ENCODE measurements at places on chromosomes 2 and 18. TPM values are rescaled to one million over a fixed set of nuclear protein-coding genes. Genes with fewer than 3 reads are reported as not detected.
A peak's percentile ranks its signal among the peaks of the same experiment; 100 is the strongest.

- no peak for DNase-seq
Observed at GRCh38 chr18:35511428-35511827, 13.7 kb upstream of the INO80C start.

The FBLN7 gene
- 4.0 TPM for total RNA-seq

- no peak for DNase-seq
Observed at GRCh38 chr18:8999872-9000271, 102.6 kb upstream of the NDUFV2 start.

DNA sequence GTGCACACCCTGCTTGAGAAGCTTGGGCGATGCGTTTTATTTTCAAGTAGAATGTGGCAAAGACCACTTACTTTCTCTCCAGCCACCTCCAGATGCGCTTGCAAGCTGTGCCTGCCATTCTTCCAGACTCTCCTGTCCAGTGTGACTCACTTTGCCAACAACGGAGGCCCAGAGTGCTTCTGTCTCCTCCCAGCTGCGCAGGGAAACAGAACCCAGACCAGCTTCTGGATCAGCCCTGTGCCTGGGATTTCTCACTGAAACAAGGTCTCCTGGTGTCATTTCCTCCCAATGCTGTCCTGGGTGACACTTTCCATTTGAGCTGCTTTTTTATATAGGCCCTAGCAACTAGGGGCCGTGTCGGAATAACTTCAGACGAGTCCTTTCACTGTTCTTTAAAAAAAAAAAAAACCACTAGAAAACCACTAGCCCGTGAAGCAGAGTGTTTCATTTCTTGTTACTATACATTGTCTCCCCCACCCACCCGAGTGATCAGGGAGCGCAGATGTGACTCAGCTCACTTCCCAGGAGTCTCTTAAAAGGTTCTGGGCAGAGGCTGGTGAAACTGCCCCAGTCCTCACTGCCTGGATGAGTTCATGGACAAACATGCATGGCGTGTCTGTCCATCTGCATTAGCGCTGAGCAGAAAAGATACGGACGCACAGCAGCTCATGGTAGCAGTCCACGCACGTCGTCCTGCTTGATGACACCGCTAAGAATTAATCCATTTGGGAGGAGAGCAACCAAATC lies 25.3 kb upstream of the RPL31 start:
- DNase-seq: no peak

DNA sequence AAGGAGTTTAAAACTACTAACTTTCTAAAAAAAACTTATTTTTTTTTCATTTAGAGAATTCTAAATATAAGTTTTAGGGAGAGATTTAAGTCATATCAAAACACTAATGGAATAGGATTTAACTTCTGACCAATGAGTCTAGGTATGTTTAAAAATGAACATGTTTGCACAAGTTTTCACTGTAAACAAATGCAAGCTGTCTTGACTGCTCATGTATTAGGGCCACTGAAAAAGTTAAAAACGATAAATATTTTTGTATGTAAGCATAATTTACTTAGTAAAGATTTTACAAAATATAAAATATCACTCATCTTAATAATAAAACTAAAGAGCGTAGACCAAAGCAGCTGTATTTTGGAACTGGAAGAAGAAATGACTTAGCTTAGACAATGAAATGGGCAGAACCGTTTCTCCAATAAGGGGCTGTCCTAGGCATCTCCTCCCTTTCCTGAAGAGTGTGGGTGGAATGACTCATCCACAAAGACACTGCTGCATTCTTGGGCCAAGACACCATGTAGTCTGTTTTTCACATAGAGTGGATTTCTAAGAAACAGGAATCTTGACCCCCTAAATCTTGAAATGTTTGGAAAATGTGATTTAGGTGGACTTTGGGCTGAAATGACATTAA lies 118.8 kb downstream of the MEP1B start:
- no peak for DNase-seq

GRCh38 chr2:138708682-138709241 lies 71.4 kb downstream of the NXPH2 start:
- DNase-seq: peak; percentile 8

- DNase-seq: no peak
Observed at GRCh38 chr2:233713262-233713615, 532 bp downstream of the UGT1A5 start.

The VSNL1 gene
- 21.9 TPM for total RNA-seq

GRCh38 chr2:43168016-43168369 lies 58.4 kb downstream of the ZFP36L2 start:
- no peak for DNase-seq

GRCh38 chr2:112583497-112584133 lies 794 bp upstream of the CHCHD5 start:
- DNase-seq: peak; percentile 38

- DNase-seq: no peak
Observed at GRCh38 chr2:60979231-60979630, 38.3 kb upstream of the PEX13 start.

The SAG gene
- not detected for total RNA-seq

- no peak for DNase-seq
Observed at GRCh38 chr2:112926707-112927106, 15.7 kb downstream of the IL37 start.

DNA sequence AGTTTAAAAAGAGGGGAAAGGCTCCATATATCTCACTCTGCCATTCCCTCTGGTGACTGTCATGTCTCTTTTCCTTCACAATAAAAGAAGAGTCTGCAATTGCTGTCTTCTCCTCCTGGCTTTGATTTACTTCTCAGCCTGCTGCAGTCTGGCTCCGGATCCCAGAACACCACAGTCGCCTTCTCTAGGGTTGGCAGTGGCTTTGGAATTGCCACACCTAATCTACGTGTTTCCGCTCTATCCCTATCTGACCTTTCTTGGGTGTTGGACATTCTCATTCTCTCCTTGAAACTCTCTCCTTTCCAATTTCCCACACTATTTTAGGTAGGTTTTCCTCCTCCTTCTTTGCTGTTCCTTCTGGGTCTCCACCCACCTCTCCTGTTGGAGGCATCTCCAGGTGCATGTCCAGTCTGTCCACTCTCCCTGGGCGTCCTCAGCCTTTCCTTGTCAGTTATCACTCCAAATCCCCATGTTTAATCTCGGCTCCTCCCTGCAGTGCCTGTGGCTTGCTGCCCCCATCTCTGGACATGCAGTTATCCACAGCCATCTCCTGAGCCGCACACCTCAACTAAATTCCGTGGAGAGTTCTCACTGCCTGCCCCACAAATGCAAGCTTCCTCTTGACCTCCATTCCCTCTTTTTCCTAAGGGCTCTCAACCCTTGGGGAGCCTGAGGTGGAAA lies 112.8 kb downstream of the KCTD1 start:
- no peak for DNase-seq

GRCh38 chr2:13543550-13543949 lies 826.8 kb downstream of the TRIB2 start:
- no peak for DNase-seq

The TYMS gene
- 25.0 TPM for total RNA-seq

DNA sequence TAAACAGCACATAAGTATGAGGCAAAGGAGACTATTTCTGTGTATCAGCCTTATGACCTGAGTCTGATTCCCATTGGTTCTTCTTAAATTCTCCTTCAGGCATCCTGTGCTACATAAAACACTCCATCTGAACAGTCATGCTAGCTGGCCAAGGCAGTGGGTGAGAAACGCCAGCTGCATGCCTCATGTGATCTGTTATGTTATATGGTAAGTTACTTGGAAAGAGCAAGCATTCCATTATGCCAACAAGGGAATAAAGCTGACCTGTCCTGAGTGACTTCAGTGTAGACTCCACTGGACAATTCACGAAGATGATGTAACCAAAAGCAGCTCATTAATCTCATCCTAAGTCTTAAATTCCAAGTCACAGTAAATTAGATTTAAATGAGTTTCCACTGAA lies 216.5 kb upstream of the FN1 start:
- no peak for DNase-seq

DNA sequence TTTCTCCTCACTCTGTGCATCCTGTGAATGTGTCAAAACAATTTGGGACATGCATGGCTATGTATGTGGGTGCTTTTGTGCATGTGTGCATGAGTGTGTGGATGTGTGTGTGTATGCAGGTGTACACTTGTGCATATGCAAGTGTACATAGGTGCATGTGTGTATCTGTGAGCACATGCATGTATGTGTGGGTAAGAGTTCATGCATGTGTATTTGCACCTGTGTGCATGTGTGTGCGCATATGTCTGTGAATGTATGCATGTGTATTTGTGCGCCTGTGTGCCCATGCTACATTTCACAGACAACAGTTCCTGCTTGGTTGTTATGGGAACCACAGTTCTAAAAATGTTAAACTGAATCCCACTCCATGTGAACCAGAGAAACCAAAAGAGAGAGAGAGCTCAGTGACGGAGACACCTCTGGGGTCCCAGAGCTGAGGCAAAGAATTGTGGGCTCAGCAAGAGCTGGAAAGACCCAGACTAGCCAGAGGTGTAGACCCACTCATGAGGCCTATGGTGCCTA lies 1.9 kb upstream of the FBXO41 start:
- no peak for DNase-seq

The PROM2 gene
- 9.4 TPM for total RNA-seq

DNA sequence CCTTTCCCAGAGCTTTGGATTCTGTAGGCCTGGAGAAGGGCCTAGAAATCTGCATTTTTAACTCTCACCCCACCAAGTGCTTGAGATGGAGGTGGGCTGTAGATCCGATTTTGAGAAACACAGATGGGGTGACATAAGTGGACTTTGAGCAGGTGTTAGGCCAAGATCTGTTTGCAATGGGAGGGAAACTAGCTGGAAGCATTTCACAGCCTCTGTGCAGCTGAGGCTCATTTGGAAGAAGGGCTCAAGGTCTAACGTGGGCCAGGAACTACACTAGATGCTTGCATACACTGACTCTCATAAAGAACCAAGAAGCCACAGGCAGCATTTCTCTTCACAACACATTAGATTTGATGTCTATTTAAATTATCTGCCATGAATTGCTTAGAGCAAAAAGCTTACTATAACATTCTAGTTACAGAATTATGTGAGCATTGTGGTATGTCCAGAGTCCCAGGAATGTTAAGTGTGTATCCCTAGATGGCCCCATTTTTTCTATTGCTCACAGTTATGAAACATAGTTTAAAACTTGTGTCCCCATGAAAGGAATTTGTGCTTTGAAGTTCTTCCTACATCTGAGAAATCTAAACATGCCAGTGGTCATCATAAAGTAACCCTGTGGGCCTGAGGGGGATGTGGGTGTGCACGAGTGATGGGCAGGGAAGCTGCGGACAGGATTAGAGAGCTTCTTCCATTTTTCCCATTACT lies 77.2 kb downstream of the CD28 start:
- DNase-seq: peak; percentile 27

The COL4A4 gene
- 0.30 TPM for total RNA-seq

GRCh38 chr2:127428815-127429109 lies 10.5 kb downstream of the PROC start:
- DNase-seq: no peak

DNA sequence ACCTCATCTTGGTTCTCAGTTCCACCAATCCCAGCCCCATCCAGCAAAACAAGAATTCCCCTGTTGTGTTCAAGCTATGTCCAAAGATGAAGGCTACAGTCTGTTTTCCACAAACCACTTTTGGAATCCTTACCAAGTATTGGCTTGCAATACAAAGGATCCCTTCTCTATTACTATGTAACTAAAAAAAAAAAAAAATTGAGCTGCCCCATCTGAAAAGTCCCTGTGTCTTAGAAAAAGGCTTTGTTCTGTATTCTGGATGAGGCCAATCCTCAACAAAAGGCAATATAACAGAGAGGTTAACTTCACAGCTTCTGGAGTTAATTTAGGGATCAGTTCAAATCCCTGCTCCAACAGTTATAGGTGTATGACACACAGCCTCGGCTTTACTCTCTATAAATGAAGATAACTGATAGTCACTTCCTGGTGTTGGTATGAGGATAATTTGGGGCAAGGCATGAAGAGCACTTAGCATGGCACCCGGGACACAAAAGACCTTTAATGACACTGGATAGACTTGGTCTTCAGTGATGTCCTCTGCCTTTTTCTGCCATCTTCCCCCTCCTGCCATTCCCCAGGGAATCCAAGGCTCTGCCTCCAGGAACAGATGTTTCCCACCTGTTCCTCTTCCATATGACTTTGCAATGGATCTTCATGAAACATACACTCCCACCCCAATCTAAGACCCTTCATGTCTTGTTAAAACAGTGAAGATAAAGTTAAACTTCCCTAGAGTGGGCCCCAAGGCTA lies 61.2 kb upstream of the ATL2 start:
- no peak for DNase-seq

The SLC8A1 gene
- total RNA-seq: 35.5 TPM

The MERTK gene
- 9.5 TPM for total RNA-seq

The ODC1 gene
- 55.8 TPM for total RNA-seq

DNA sequence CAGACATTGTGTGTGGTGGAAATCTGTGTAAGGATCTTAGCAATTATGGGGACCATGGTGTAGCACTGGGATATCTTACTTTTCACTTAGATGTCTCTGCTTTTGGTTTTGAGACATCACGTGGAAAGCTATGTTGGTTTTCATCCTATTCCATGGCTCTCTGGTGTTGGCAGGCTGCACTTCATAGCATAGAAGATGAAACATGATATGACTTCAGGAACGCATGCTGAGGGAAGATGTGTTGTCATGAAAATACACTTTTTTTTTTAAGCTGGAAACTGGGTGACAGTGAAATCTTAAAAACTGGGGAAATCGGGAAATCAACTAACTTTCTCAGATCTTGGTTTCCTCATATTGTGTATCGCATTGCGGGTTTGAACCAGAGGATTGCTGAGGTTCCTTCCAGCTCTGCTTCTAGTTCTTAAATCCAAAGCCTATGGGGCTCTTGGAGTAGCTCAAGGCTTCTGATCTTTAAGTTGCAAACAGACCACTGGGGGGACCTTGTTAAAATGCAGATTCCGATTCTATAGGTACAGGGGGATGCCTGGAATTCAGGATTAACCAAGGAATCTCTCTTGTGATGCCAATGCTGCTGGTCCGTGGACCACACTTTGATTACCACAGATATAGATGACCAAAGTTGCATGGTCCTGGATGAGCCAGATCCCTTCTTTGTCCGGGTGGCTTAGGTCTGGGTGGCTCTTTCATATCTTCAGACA lies 160.7 kb downstream of the SH3RF3 start:
- no peak for DNase-seq

All from skin of body (tissue), 3 donors.